Stimulated activated CD8-positive, alpha-beta memory T cell treated with anti-CD3 and anti-CD28 coated beads, Interleukin-2, amount 100 ng/mL, for 1 hour (primary cell): ENCODE measurements at places on chromosomes 11 and 22.
A peak's percentile ranks its signal among the peaks of the same experiment; 100 is the strongest.

DNA sequence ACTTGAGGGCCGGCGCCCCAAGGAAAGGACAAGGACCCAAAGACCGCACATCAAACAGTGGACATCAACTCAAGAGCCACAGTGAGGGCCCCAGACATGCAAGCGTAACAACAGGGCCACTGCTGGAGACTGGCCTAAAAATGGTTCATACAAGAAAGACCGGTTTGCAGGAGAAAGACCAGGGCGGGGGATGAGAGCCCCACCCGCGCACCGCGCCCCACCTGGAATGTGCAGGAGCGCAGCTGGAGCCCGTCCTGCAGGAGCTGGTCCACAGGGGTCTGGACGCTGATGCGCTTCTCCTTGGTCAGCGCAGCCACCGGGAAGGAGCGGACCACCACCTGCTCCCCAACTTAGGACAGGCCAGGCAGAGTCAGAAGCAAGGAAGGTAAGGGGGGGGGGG is 13.9 kb downstream of the SBF1 start:
- no peak for DNase-seq

DNA sequence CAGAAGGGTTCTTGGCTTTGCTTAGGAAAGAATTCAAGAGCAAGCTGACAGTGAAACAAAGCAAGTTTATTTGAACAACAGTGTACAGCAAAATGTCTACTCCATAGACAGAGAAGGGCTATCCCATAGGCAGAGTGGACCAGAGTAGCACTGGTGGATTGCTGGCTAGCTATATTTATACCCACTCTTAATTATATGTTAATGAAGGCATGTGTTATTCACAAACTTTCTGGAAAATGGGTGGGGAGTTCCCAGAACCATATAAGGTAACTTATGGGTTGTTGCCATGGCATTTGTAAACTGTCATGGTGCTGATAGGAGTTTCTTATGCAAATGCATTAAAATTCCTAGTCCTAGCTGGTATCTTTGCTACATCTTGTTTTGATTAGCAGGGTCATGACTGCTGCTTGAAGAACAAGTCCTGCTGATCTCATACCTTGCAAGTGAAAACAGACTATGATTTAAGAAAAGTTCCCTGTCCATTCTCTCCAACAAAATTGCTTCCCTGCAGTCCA is 330.5 kb downstream of the BUD13 start:
- no peak for DNase-seq

DNA sequence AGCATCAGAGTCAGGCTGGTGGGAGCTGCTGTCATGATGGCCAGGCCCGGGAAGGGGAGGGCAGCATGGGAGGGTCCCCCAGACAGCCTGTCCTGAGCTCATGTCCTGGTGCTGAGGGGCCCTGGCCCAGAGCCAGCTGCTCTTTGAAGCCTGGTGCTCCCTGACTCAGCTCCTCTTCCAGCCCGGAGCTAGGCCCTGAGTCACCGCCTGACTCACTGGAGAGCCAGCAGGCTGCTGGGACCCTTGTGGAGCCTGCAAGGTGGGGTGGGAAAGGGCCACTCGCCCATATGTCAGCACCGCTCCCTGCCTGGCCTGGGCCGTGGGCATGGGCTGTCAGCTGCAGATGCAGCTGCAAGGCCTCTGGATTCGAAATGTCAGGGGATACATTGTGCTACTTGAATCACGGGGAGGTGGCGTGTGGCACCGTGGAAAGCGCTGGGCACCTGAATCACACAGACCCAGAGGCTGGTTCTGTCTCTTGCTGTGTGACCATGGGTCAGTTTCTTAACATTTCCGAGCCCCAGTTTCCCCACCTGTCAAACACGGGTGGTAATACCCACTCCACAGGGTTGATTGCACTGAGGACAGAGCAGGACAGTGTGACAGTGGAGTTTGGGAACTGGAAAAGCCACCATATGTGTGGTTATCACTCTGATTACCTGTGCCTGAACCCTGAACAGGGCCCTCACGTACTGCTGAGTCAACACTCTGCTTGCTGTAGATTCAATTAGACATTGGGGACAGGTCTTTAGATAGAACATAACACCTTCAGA is 4.4 kb downstream of the CACNA1I start:
- no peak for DNase-seq

GRCh38 chr22:27798511-27799014 is 3.0 kb downstream of the MN1 start:
- DNase-seq = no peak

GRCh38 chr11:116525961-116526495 is 246.8 kb downstream of the BUD13 start:
- DNase-seq = no peak

DNA sequence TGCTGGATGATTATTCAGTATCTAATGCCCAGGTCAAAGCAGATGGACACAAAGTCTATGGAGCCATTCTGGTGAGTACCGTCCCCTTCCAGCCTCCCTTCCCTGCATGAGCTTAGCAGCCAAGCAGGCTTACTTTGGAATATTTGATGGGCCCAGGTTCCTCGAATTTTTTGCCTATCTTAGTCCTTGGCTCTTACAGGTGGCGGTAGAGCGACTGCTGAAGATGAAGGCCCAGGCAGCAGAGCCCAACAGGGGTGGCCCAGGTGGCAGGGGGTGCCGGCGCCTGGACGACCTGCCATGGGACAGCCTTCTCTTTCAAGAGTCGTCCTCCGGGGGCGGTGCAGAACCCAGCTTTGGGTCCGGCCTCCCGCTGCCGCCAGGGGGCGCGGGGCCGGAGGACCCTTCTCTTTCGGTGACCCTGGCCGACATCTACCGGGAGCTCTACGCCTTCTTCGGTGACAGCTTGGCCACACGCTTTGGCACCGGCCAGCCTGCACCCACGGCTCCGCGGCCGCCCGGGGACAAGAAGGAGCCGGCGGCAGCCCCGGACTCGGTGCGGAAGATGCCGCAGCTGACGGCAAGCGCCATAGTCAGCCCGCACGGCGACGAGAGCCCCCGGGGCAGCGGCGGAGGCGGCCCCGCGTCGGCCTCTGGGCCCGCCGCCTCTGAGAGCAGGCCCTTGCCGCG is 741 bp upstream of the TMEM179B start:
- peak; percentile 74 for DNase-seq

DNA sequence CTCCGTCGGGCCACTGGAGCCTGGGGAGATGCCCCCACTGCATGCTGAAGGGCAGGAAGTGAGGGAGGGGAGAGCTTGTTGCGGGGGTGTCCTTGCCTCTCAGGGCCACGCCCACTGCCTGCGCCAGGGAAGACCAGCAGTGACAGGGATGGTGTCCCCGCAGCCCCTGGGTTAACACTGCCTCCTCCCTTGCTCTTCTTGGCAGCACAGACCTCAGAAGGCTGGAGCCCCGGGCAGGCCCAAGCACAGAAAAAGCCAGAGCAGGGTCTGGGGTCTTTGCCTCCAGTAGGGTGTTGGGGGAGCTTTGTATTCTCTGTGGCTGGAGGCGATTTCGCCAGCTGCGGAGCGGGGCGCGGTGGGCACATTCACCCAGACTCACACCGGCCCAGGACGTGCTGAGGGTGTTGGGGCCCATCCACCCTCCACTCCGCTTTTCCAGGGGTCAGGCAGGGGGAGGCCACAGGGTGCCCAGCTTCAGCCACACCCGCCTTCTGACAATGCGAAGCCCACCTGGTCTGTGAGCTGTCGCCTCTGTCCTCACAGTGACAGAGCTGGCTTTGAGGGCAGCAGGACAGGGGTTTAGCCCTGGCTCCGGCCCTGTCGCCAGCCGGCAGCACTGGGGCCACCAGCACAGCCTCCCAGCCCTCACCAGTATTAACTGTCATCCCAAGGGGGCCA is 83.7 kb downstream of the CDKN1C start:
- no peak for DNase-seq

DNA sequence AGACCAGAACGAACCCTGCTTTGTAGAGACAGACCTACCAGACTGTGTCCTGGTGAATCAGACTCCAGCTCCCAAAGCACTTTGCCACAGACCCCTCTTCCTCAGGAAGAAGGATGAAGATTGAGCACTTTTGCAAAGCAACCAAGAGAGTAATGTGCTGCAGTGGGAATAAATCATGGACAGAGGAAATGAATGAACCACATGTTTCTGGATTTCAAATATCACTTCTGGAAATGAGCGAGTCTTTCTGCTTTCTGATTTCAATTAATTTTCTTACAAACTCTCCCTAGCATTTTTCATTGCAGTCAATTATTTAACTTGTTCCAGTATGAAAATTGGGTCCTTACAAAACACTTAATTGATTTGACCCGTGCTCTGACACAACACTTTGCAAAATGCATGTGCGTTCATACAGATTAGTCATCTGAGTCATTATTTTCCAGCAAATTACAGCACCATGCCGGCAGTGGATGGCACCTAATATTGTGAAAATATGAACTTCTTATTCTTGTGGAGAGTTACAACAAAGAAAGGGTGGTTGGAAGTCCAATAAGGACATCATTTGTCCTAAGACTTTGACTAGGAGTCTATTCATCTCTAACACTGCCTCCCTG is 315.9 kb upstream of the CCDC90B start:
- DNase-seq = no peak

GRCh38 chr11:932435-932834 is 6.8 kb downstream of the AP2A2 start:
- no peak for DNase-seq

DNA sequence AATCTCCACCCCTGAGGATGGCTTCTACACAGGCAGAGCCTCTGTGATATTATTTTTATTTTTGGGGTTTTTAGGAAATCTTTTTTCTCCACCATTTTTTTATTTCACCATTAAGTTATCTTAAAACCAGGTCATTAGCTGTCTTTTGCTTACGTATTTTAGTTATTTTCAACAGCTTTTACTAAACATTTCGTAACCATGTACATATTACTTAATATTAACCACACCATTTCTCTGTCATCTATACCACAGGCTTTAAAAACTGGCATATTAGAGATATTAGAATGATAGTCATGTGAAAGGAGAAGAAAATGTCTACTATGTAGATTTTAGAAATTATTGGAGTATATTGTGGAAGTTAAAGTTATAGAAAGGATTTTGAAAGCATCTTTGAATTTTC is 37.4 kb downstream of the YAP1 start:
- no peak for DNase-seq

- peak; percentile 75 for DNase-seq
Measured at GRCh38 chr22:36470162-36470993, 11.1 kb downstream of the TXN2 start.

DNA sequence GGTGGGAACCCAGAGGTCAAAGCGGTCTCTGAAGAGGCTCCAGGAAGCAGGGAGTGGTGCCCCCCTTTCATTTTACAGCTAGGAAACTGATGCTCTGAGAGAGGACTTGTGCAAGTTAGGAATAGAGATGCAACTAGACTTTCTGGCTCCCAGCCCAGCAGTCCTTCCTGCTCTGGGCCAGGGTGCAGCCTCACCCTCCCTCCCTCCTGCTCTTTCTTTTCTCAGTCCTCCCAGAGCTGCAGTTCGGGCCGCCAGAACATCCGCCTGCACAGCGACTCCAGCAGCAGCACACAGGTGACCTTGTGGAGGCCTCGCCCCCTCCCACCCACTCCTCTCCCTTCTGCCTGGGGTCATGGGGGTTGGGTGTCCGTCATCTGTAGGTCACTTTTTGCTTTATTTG is 51.5 kb downstream of the LHFPL7 start:
- no peak for DNase-seq

- DNase-seq = peak; percentile 27
Measured at GRCh38 chr11:133927690-133928627, 28.8 kb downstream of the IGSF9B start.

GRCh38 chr11:116334596-116334995 is 438.2 kb downstream of the BUD13 start:
- DNase-seq = no peak

DNA sequence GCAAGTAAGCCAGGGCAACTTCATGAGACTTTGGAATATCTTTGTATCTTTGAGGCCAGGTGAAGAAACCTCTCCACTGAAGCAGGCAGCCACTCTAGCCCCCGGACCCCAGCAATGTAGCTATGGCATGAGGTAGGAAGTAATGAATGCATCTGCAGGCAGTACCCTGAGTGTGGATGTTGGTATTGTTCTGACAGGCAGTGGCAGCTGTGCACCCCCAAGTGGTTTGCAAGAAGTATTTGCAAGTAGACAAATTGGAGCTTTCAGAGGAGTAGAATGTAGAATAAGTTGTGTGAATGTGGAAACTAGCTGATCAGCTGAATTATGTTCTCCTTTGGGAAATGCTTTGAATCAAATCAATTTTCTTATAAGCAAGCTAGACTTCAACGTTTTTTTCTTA is 194.4 kb upstream of the PGR start:
- DNase-seq = no peak

GRCh38 chr11:2825261-2825888 is 60.2 kb downstream of the CDKN1C start:
- DNase-seq = no peak

GRCh38 chr11:77127920-77128691 is at the start of gene MYO7A:
MYO7A (plus strand) TSS chr11:77128246; CDS start chr11:77130635, 2,389 bp downstream.
- DNase-seq = no peak
